Non-pigmented ciliary epithelial cell (primary cell): ENCODE measurements at places on chromosomes 6 and 20.

- DNase-seq: no peak
Measured at GRCh38 chr6:20577173-20577688, 43.0 kb downstream of the CDKAL1 start.

GRCh38 chr20:3818155-3819151 is 1.9 kb upstream of the AP5S1 start:
- no peak for DNase-seq

DNA sequence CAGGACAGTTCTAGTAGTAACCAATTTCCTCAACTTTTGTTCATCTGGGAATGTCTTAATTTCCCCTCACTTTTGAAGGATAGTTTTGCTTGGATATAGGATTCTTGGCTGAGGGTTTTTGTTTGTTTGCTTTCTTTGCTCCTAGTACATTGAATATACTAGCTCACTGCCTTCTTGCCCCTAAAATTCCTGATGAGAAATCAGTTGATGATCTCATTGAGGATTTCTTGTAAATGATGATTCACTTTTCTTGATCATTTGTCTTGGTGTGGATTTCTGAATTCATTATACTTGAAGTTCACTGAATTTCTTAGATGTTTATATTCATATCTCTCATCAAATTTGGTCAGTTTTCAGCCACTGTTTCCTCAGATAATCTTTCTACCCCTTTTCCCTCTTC is 49.1 kb upstream of the PRDM1 start:
- DNase-seq: no peak

DNA sequence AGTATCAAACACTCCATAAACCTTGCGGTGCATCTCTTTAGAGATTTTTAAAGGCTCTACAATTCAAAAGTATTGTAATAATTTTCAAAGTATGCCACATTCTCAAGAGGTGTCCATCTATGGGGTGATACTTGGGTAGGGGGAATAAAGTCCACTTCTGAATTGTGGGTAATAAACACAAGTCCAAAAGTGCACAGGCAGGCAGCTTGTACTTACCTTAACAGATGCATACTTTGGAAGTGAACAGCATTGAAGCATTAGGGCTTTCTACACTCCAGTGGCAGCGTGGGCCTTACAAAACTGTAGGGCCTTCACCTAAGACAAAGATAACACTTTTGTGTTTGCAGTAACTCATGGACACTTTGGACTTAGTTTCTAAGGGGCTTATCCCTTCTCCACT is 58.6 kb downstream of the AIG1 start:
- DNase-seq: no peak

GRCh38 chr6:5667737-5668136 is 339.0 kb downstream of the NRN1 start:
- no peak for DNase-seq

- DNase-seq: no peak
Measured at GRCh38 chr6:125853168-125853567, 62.4 kb downstream of the NCOA7 start.

DNA sequence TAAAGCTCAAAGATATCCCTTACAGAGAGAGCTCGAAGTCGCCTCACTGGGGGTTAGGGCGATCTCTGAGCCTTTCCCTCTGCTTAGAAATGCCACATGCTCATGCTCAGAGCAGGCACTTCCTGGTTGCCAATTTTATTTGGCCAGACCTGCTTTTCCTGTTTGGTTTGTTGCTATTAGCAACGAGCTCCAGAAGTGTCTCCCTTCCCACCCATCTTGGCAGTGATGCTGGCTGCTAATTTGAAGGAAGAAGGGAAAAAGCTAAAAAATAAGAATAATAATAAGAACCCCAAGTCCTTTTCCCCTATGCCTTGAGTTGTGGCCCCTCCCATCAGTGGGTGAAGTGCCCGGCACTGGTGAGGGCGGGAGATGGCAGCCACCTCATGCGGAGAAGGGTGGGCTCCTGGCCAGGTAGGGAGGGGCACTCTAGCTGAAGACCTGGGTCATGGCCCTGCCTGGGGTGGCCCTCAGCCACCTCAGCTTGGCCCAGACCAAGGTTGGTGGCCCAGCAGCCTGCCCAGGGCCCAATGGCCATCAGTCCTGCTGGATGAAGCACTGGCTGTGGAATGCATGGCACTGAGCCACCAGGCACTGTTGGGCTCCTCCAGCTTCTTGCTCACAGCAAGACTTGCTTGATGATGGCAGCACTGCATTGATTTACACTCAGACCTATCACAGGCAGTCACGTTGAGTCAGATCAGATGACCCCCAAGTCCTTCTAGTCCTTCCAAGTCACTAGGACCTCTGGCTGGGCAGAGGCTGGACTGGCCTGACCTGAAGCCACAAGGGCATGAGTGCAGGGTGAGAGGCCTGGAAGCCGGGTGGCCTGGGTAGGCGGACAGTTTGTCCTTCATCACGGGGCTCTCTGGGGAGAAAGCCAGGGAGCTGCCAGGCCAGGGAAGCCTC is 79.0 kb downstream of the SYNJ2 start:
- DNase-seq: no peak

DNA sequence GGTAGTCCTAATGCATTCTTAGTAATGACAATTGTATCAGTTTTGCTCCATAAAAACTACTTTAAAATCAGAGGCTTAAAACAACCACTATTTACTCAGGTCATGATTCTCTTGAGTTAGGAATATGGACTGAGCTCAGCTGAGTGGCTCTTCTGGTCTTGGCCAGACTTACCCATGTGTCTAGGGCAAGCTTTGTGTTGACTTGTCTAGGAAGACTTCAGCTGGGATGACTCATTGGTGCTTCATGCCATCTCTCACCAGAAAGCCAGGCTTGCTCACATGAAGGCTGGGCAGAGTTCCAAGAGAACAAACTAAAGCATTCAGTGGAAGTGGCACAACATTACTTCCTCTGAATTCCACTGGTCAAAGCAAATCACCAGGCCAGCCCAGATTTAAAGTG is 155.3 kb downstream of the DHX35 start:
- no peak for DNase-seq

GRCh38 chr6:31922942-31923341 is 4.6 kb upstream of the C2 start:
- no peak for DNase-seq
